Effector memory CD4-positive, alpha-beta T cell (primary cell): ENCODE measurements at places on chromosomes 4 and X.

DNA sequence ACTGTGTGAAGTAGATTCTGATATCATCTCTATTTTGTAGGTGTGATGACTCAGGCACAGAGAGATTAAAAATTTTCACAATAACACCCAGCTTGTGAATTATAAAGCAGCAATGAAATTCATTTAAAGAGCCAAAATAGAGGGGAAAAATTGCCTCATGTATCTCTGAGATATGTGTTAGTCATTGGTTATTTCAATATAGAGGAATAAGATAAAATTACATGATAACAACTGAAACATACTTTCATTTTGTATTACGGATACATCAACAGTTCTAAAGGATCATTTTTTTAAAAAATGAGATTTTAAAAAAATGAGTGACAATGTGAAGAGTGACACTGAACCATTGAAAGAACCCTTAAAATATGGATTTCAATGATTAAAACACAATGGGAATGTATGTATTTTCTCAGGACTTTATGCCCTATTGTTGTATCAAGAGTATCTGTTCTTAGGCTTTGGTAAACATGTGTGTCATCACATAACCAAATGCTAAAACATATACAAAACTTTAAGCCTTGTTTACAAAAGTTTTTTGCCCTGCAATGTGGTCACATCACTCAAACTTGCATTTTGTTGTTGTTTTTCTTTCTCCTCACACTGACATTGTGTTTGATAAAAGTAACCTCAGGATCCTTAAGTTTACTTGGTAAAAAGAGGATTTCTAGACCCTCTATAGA is 221.3 kb downstream of the ANTXR2 start:
- DNase-seq, result no peak

- no peak for DNase-seq
These were observed 43.9 kb upstream of the NEIL3 start for GRCh38 chr4:177265729-177266128.

GRCh38 chr4:26354491-26354890 is 33.7 kb downstream of the RBPJ start:
- no peak for DNase-seq

GRCh38 chrX:69389101-69389501 is 115.0 kb upstream of the NALF2 start:
- no peak for DNase-seq

DNA sequence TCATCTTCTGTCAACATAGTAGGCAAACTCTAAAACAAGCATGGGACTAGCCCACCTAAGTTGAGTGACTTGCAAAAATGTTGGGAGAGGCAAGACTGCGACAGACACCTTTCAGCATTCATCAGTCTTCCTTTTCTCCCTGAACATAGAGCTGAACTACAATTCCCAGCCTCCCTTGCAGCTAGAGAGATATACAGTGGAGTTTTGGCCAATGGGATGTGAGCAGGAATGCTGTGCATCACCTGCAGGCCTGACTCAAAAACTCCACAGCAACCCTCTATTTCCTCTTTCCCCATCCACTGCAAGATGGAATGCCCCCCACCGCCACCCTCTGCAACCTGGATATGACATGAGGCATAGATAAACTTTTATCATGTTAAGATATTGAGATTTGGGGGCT is 66.5 kb downstream of the PDHA1 start:
- DNase-seq, result no peak

DNA sequence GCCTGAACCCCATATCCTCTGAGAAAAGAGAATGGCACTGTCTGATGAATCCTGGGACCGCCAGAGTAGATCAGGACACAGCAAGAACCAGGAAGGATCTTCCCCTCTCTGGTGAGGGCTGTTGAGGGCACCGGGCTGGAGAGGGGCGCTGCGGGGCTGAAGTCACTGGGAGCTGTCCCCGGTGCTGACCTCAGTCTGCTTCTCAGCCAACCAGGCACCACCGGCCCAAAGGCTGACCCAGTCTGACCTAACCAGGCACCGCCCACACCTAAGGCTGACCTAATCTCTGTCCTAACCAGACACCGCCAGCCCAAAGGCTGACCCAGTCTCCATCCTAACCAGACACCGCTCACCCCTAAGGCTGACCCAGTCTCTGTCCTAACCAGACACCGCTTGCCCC is 82.8 kb downstream of the CPZ start:
- DNase-seq, result no peak

DNA sequence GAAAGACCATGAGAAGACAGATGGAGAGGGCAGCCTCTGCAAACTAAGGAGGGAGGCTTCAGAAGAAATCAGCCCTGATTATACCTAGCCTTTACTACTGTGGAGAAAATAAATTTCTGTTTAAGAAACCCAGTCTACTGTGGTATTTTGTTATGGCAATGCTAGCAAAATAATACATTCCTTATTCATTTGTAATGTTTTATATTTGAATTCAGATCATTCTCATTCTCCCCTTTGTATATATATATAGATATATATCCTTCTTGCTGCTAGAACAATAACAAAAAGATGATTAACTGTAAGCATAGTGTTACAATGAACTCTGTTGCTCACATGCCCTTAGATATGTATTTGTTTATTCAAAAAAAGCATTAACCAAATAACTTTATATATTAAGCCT is 22.5 kb downstream of the DMD start:
- no peak for DNase-seq

- DNase-seq, result no peak
These were observed 15.6 kb downstream of the ALPK1 start for GRCh38 chr4:112312610-112313239.

DNA sequence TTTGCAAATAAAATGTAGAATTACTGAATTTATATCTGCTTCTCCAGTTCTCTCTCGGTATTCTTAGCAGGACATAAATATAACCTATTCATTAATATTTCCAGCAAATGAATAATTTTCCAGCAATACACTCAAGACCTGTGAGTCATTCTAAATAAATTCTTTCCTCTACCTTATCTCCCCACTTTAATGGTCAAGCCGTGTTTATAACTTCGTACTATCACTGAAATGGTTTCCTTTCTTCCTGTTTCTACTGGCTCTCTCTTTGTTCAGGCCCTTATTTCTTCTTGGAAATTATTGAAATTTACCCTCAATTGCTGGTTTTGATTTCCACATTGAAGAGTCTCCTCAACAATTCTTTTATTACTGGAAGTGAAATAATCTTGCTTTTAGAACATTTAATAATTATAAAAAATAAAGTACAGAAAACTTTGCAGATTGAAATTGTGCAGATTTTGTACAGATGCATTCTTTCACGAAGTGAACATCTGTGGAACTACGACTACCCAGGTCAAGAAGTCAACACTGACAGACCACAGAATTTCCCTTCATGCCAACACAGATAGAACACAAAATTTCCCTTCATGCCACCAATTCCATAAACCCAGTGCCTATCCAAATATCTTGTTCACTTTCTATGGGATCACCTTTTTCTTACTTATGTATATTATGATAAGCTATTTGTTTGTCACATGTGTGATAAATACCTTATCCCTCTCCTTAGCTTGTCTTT is 205.7 kb downstream of the FAT4 start:
- DNase-seq, result no peak
